Left forelimb (tissue), 1 donor: ENCODE measurements at places on chromosomes 2 and 18.

- no peak for DNase-seq
These were observed 250.5 kb downstream of the TFCP2L1 start for GRCh38 chr2:121034551-121034950.

- DNase-seq: no peak
These were observed 774.9 kb downstream of the RNF144A start for GRCh38 chr2:7691961-7692656.

- DNase-seq: no peak
These were observed 60.6 kb downstream of the CCDC74A start for GRCh38 chr2:131588152-131588873.

DNA sequence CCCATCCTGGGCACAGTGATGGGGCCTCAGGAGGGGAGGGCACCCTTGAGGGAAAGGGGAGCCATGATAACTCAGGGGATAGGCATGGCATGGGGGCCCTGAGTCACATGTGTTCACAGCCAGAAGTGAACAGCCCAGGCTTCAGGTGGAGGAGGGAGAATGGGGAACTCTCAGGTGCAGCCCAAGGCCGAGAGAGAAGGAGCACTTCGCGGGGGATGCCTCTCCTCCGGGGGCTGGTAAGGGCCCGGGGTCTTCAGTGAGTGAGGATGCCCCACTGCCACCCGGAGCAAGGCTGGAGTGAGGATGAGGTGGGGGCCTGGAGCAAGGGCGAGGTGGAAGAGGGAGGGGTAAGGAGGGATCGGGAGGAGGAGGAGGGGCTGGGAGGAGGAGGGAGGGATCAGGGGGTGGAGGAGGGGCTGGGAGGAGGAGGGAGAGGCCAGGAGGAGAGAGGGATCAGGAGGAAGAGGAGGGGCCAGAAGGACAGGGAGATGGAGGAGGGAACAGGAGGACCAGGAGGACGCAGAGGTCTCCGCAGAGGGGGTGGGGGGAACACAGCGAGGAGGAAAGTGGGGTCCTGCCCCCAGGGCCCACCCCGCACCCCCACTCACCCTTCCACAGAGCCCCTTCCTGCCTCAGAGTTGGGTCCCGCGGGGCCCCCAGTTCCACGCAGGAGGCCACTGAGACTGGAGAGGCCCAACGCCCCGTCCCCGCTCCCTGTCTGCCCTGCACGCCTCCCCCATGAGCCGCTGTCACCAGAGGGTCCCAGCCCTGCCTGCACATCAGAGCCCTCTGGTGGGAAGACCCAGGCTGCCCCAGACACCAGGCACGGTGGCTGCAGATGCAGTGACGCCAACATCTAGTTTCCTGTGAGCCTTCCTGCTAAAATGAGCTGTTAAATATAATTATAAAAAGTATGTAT, 42.8 kb downstream of the RAMP1 start:
- DNase-seq: peak; percentile 44

GRCh38 chr2:35081001-35081621, 1274.5 kb upstream of the CRIM1 start:
- no peak for DNase-seq

DNA sequence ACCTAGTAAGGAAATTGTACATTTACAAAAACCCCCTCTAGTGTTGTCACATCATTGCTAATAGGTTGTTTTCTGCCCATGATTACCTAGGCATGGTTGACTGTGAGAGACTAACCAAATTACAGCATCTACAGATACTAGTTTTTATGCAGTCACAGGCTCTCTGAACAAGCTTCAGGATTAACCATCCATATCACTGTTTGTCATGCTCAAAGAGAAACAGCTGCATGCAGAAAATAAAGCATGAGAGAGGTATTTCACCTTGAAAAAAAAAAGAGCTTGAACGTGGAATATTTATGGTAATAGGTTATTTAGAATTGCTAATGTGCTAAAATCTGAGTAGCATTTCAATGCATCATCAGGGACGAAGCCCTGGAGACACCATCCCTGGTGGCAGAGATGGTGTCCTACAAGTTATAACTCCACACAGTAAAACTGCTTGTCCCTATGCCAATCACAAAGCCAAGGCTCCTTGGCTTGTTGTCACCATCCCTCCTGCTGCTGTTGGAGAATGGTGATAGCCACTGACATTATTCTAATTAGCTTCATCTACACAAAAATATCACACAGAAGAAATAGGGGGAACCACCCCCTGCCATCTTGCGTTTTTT, 5.4 kb downstream of the NEB start:
- DNase-seq: no peak

GRCh38 chr2:64853894-64854293, 135.3 kb upstream of the SLC1A4 start:
- DNase-seq: no peak

DNA sequence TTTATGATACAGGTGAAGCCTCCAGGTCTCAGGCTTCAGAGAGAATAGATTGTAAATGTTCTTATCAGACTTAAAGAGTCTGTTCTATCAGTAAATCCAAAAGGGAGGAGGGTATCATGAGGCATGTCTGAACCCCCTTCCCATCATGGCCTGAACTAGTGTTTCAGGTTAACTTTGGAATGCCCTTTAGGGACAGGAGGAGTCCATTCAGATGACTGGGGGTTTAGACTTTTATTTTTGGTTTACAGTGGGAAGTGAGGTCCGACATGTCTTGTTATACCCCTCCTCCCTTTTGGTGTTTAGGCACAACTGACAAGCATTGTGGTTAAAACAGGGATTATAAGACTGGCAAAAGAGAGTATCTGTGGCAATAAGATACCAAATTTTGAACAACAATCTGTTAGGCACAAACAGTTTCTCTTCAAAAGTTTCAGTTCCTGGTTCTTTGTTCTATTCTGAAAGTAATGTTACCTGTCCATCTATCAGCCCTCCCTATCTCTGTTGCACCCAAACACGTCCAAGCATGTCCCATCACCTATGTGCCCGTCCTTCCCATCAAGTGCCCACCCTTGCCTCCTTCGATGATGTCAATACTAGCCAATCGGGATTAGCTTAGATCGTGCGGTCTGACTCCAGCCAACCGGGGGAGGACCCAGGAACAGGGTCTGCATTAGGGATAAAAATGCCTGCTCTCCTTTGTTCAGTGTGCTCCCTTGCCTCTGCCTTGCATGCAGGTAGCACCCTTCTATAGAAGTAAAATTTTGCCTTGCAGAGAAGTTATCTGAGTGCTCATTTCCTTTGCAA, 16.4 kb downstream of the TCF23 start:
- no peak for DNase-seq

DNA sequence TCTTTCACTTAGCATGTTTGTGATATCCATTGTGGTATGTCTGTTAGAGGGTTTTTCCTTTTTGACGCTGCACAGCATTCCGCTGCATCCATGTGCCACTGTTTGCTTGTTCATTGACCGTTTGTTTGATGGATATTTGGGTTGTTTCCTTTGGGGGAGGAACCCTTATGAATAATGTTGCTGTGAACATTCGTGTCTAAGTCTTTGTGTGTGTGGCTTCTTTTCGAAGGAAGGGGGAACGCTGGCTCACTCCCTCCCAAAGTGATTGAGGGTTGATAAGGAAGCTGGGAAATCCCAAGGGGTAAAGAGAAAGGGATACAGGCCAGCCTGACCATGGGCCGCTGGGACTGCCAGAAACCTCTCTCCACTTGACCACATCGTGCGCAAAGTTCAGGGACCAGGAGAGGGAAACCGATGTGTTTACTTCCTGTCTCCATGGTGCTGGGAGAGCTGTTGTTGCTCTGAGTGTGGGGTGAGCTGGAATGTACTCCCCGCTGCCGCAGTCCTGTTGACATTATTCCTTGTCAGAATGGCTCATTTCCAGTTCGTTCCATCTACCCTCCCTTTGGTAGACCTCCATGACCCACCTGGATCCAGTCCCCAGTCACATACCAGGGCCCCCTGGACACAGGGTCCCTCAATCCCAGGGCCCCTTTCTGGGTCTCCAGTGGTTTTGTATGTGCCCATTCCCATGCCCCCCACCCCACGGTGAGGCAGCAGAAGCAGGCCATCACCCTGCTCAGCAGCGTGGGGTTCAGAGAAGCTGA, 39.6 kb downstream of the HS1BP3 start:
- no peak for DNase-seq

GRCh38 chr2:231486851-231487596, 22.7 kb upstream of the NCL start:
- no peak for DNase-seq

GRCh38 chr2:118279005-118279404, 190.7 kb downstream of the INSIG2 start:
- DNase-seq: no peak

- no peak for DNase-seq
These were observed 296.2 kb upstream of the SPRED2 start for GRCh38 chr2:65728477-65729180.

- DNase-seq: no peak
These were observed 16.3 kb downstream of the TEX51 start for GRCh38 chr2:126914811-126915500.

- DNase-seq: no peak
These were observed 61.4 kb downstream of the ACSL3 start for GRCh38 chr2:222922019-222922800.

GRCh38 chr18:40447820-40448219, 1507.2 kb upstream of the PIK3C3 start:
- no peak for DNase-seq

DNA sequence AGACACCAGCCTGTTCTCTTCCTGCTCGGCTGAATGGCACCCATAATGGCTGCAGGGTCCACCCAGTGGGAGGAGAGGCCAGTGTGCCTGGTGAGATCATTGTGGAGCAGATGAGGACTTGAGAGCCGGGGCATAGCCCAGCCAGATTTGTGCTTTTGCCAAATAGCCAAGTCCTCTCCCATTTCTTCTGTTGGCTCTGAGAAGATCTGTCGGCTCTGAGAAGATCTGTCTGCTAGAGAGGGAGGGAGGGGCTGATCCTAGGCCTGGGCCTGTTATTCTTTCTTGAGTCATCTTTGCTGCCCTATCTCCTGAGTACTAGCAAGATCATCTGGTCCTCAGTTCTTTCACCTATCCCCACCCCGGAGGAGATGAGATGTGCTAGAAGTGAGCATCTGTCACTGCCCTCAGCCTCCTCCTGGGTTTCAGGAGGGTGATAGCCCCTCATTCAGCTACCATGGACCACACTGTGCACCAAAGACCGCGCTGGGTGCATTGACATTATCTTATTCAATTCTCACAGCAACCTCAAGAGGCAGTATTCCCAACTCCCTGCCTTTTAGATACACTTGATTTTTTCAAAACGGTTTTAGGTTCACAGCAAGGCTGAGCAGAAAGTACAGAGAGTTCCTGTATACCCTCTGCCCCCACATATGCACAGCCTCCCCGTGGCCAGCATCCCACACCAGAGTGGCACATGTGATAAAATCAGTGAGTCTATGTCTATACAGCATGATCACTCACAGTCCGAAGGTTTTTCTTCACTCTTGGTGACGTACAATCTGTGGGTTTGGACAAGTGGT, 98.6 kb downstream of the CAPN13 start:
- DNase-seq: no peak

- no peak for DNase-seq
These were observed 45.0 kb downstream of the NBEAL1 start for GRCh38 chr2:203059567-203060240.
